Activated CD4-positive, alpha-beta memory T cell treated with anti-CD3 and anti-CD28 coated beads, Interleukin-2, amount 10 ng/mL, durations not matched to agents 7 days and 5 days (primary cell): ENCODE measurements at places on chromosomes 7 and 10.

GRCh38 chr10:103916876-103917275 lies 1.1 kb downstream of the STN1 start:
- no peak for DNase-seq

GRCh38 chr7:148865283-148865682 lies 18.8 kb downstream of the EZH2 start:
- DNase-seq = no peak

- DNase-seq = no peak
Observed at GRCh38 chr7:15571301-15571878, 9.6 kb upstream of the AGMO start.

GRCh38 chr10:132301371-132302330 lies 6.1 kb downstream of the STK32C start:
- DNase-seq = no peak

DNA sequence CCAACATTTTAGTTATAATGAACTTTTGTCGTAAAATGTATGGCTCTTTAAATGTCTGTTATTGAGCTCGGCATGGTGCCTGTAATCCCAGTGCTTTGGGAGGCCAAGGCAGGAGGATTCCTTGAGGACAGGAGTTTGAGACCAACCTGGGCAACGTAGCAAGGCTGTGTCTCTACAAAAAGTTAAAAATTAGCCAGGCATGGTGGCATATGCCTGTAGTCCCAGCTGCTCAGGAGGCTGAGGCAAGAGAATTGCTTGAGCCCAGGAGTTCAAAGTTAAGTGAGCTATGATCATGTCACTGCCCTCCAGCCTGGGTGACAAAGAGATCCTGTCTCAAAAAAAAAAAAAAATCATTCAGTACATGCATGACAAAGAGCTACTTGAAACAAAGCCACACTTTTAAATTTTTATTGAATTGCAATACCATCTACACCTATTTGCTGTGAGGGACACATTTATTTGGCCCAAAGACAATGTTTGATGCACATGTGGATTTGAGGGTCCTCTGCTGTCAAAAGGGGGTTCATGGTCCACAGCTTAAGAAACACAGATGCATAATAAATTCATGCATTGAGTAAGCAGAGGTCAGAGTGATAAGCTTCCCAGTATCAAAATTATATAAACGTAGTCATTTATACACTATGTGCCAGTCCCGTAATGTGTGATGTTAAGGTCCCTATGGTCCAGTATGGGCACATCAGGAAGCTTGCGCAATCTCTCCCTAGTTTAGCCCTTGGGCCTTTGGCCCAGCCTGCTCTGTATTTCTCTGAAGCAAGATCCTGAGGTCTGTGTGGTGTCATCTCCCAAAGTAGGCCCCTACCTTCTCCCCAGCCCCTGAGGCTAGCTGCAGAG lies 4.4 kb upstream of the MALSU1 start:
- DNase-seq = no peak

GRCh38 chr10:21944727-21945386 lies 58.7 kb downstream of the DNAJC1 start:
- no peak for DNase-seq

DNA sequence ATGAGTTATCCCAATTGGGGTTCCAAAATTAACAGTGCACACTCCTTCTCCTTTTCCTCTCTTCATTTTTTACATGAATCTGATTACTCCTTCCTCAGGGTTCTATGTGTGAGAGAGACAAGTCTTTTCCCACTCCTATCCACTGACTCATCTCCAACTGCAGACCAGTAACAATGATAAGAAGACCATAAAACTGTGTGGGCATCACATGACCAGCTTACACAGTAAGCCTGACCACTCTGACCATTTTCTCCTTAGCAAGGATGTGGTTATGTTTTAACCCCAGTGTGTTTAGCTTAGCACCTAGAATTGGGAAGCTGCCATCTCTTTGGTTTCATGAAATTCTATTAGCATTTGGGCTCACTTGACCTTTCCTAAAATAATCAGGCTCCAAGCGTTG lies 145.0 kb upstream of the CALCR start:
- DNase-seq = no peak

DNA sequence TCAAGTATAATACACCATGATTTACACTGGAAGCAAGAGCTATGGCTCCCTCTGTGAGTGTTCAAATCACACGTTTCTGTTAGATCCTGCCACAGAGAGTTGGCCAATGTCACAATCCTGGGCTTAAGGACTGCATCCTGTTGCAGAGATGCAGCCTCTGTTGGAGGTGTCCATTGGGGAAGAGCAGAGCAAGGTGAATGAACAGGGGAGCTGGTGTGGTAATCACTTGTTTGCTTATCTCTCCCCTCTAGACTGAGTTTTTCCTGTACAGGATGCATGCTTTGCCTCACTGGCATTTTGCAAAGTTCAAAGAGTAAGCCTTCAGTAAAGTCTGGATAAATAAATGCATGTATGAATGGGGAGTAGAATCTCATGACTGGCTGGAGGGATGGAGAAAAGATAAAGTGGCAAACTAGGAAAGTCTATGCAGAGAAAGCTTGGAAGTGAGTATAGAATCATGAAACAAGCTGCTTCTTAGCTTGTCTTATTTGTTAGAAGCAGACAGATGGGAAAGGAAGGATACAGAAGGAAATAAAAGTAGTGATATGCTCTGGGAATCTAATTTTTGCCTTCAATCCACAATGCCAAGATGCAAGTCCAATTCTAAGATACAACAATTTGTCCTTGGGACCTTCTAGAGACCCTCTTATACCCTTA lies 605.9 kb downstream of the KCNMA1 start:
- DNase-seq = no peak

- no peak for DNase-seq
Observed at GRCh38 chr10:48389272-48389671, 82.8 kb downstream of the MAPK8 start.

DNA sequence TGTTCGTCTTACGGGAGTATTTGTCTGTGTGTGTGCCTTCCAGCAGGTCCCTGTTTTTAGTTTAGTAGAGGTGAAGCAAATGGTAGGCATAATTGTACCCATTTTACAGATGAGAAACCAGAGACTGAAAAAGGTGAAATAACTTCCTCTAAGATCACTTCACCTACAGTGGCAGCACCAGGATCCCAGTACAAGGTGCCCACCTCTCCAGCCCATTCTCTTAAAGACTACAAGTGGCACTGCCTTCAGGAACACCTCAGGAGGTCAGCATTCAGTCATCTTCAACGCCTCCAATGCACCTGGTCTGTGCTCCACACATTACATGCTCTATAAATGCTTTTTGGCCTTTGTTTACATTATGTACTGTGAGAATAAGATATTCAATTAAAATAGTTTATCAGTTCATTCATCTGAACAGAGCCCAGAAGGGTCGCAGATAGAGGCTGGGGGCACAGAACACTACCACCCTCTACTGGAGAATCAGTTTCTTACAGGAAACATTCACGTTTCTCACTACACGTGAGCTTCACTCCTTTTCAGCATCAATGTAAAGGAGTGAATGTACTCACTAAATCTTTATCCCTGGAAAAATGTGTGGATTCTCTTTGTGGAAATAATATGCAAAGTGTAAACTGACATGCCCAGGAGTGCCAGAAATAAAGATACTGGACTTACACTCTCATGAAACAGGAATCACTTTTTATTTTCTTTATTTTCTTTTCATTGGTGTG lies 45.5 kb upstream of the ABLIM1 start:
- no peak for DNase-seq

DNA sequence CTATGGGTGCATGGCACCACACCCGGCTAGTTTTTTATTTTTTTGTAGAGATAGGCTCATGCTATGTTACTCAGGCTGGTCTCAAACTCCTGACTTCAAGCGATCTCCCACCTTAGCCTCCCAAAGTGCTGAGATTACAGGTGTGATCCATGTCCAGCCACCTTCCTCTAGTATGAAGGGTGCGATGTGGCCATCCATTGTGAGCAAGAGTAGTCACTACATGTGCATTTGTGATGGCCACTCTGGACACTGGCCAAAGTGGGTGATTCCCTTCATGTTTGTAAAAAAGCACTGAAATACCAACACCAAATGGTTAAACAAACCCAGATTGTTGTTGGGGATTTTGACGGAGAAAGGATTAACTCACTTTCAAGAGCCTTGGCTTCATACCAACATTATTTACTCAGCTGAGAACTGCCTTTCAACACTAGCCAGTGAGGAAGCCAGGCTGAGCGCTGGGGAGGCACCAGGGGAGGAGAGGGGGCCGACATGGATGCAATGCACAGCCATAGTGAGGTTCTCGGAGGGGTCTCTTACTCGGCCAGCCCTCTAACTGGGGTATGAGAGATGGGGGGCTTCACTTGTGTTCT lies 198.1 kb upstream of the LYZL2 start:
- no peak for DNase-seq

GRCh38 chr7:76129836-76130235 lies 71.9 kb upstream of the SRRM3 start:
- no peak for DNase-seq

DNA sequence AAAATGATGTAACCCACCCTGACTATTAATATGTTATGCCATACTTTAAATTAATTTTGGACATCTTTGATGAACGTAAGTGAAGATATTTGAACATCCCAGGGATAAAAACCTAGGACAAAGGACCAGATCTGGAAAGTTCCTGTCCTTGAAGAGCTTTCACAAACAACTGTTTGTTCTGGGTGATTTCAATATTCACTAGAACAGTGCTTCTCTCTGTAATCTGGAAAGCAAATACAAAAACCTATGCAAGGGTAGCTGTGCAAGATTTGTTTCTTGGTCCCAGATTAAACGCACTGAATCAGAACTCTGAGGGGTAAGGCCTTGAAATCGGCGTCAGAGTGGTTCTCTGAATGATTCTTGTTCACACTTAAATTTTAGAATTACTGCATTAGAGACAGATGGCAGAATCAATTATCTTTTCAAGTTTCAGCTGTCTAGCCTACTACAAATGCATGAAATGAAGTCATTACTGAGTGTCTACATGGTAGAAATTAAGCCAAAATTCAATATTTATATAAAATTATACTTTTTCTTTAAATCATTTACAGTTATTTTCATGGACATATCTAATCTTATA lies 69.6 kb upstream of the CSTF2T start:
- DNase-seq = no peak

DNA sequence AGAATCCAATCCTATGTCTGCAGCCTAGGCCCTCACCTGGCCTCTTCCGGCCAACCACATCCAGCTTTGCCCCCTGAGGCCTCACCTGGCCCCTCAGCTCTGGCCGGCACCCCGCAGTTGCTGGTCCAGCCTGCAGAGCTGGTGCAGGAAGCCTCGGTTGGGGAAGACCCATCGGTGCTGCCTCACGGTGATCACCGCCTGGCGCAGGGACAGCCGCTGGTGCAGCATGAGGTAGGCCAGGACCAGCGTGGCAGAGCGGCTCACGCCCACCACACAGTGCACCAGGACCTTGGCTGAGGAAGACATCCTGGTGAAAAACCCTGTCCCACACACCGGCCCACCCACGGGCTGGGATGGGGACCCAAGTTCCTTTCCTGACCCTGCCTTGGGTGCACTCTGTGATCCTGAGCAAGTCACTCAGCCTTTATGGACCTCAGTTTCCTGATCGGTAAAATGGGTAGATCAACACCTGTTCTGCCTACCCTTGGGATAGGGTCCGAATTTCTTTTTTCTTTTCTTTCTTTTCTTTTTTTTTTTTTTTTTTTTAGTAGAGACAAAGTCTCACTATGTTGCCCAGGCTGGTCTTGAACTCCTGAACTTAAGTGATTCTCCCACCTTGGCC lies 5.8 kb upstream of the SAMD8 start:
- DNase-seq = no peak

DNA sequence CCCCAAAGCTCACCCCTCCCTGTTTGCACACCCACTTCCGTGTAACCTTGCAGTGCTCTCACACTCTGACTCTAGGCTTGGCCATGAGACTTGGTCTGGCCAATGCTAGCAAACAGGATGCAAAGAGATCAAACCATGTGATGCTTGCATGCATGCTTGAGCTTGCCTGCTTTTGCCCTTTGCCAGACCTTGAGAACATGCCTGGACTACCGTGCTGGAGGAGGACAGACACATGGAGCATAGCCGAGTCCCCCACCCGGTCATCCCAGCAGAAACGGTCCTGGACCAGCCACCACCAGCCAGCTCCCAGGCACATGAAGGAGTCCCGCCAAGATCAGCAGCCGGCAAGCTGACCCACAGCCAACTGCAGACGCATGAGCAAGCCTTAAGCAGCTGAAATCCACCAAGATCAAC lies 23.4 kb downstream of the PYROXD2 start:
- peak; percentile 59 for DNase-seq

GRCh38 chr7:86469680-86470295 lies 173.9 kb upstream of the GRM3 start:
- DNase-seq = peak; percentile 52

- DNase-seq = no peak
Observed at GRCh38 chr7:122354656-122355055, 50.1 kb upstream of the FEZF1 start.

- DNase-seq = no peak
Observed at GRCh38 chr7:152489044-152489443, 53.2 kb upstream of the KMT2C start.

DNA sequence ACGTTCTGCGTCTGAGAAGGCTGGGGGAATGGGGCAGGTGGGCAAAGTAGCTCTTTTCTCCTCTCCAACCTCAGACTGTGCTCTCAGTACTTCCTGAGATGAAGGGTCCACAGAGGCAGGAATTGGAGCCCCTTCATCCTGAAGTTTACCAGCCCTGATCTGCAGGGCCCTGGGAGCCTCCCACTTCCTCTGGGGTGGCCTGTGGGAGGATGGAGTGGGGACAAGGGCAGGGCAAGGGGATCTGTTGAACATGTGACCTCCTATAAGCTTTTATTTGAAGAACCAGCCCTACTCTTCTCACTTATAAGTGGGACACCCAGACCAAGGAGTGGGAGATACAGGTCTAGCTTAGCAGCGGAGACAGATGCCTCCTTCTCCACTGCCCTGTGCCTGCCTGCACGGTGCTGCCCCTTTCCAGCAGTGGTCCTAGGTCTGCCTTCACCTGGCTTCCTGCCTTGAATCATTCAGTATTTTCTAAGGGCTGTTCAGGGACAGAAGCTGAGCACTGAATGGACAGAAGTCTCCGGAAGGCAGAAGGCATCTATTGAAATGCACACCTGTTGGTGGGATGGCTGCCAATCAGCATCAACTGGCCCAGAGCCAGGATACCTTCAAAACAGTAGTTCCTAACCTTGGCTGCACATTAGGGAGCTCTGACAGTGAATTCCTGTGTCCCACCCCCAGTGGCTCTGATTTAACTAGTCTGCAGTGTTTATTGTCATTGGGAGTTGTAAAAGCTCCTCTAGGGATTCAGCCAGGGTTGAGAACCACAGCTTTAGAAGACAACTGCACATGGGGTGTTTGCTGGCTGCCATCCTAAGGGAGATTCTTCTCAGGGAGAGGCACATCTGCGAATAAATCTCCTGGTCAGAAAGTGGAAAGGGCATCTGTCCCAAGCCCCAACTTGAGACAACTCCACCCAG lies 2.7 kb upstream of the ARHGAP22 start:
- no peak for DNase-seq

GRCh38 chr10:114879541-114880158 lies 58.1 kb downstream of the FHIP2A start:
- DNase-seq = peak; percentile 64

- no peak for DNase-seq
Observed at GRCh38 chr7:71770269-71770907, 638.4 kb downstream of the GALNT17 start.

- no peak for DNase-seq
Observed at GRCh38 chr10:62666275-62666674, 138.2 kb upstream of the ADO start.
